ENCODE measurements at places on chromosomes 11 and 22.

DNA sequence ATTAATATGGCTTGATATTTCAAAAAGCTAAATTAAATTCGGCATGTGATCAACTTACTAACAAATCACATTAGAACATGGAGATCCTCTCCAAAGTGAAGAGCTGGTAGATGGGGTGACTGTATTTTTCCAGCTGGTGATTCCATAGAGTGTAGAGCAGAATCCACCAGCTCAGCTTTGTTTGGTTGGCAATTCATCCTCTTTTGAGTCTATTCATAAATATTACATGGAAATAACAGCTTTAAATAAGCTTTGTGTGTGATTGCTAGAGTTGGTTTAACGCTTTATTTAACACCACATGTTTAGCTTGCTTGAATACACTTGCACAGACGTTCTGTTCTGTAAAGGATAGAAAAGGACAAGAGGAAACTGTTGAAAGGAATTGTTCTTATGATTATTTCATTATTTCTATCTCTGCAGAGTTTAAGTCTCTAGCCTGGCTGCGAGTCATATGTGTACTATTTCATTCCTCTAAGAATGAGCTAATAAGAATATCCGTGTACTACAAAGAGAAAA is 738.3 kb upstream of the KIRREL3 start:
- no peak for DNase-seq

DNA sequence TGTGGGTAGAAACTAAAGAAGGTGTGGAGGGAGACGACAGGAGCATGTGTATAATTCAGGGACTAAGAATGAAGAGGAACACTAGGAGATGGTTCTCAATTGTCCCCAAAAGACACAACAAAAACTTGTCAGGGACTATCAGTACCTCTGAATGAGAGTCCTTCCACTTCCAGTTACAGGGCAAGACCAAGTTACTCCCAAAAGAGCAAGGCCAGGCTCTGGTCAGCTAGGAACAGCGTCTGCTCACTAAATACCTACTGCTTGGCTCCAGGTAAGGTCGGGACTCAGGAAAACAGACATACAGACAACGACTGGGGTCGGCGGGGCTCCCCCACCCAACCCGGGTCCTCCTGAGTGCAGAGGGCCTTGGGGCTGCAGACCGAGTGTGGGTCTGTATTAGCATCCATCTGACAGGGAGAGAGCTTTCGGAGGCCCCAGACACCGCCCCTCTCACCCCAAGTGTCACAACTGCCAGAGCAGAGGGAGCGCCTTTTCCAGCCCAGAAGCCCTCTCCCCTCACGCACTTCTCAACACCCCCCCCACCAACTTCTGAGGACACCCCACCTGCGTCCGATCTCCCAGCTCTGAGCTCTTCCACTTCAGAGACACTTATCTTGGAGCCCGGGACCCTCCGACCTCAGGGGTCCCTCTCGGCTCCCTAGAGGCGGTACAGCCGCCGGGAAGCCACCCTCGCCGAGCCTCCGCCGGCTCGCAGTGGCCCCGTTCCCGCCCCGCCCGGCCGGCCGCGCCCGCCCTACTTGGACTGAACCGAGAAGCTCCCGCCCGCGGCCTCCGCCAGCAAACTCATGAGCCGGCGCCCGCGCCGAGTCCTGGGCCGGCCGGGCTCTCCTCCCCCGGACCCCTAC is 522 bp downstream of the RHOG start:
- DNase-seq = no peak

- no peak for DNase-seq
These were observed 146.5 kb downstream of the MYO18B start for GRCh38 chr22:25888399-25889054.

DNA sequence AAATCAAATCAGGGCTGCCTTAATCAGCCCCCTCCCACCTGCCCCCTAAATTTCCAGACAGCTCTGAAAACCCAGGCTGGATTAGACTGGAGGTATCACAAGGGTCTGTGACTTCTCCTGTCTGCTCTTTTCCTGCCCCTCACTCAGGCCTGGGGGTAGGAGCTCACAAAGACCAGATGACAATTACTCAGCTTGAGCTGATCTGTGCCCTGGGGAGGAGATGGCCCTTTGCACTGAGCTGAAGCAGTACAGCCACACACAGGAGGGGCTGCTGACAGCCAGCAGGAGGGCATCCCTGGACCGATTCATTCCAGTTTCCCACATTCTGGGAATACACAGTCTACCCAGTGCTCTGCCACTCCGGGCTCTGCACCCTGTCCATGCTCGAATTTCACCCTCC is 4.2 kb downstream of the ABCC8 start:
- DNase-seq = no peak

DNA sequence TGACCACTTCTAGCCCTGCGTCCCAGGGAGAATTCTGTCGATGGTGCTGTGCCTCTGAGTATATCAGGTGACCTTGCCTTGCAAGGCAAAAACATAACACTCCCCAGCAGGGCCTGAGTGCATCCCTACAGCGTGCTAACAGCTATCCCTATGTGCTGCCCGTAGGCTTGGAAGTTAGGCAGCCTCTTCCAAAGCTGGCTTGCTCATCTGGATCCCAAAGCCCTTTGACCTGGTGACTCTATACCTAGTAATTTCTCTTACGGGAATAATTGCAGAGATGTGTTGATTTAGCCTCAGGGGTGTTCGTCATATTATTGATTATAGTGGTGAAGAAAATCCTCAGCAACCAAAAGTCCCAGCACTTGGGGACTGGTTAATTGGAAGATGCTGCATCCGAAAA is 32.6 kb upstream of the CRYBB3 start:
- no peak for DNase-seq

GRCh38 chr22:31082606-31083376 is 1.7 kb downstream of the SMTN start:
- DNase-seq = no peak

DNA sequence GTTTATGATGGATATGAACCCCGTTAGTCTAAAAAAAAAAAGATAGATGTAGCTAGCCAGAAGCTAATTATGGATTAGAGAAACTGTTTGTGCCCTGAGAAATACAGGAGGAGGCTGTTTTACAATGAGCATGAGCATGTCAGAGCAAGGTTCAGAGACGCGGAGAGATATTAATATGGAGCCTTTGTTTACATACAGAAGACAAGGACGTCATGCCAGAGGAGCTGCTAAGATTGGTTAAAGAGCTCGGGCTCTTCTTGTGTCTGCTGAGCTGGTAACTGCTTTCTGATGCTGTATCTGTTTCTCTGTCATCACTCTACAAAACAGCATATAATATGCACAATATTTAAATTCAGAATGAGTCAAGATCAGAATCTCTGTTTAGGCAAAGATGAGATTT is 24.9 kb upstream of the CCDC89 start:
- DNase-seq = no peak

All from HS-27A (cell line).